ENCODE measurements at places on chromosomes 13 and 19.
A peak's percentile ranks its signal among the peaks of the same experiment; 100 is the strongest.

- no peak for DNase-seq
Measured at GRCh38 chr19:46413262-46414031, at the start of gene CCDC8. Gene CCDC8, minus strand, starts transcription at chr19:46413564. Its CDS starts 754 bp downstream, at chr19:46412810.

- no peak for DNase-seq
Measured at GRCh38 chr19:49491030-49491803, 3.8 kb downstream of the RPL13A start.

DNA sequence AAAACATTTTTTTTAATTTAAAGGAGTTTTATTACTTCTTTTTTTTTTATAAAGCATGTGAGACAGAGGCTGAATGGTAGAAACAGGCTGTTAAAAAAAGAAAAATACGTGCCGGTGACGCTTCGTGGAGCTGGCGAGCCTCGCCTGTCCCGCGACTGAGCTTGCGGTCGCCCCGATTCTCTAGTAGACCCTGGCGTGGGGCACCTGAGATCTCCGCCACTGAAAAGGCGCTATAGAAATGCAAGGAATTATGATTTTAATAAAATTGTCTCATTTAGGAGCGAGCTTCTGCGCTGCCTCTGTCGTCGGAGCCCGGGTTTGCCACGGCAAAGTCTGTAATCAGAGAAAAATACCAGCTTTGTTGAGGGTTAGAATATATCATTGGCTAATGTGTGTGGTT lies 18.4 kb downstream of the NFIX start:
- DNase-seq, result no peak

- DNase-seq, result no peak
Measured at GRCh38 chr13:62371737-62372136, 956.1 kb upstream of the PCDH20 start.

DNA sequence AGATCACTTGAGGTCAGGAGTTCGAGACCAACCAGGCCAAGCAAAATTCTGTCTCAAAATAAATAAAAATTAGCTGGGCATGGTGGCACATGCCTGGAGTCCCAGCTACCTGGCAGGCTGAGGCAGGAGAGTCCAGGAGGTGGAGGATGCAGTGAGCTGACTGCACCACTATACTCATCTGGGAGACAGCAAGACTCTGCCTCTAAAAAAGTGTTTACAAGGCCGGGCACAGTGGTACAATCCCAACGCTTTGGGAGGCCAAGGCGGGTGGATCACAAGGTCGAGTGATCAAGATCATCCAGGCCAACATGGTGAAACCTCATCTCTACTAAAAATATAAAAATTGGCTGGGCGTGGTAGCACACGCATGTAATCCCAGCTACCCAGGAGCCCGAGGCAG lies 4.2 kb upstream of the DAPK3 start:
- peak; percentile 21 for DNase-seq

Measured in CD4-positive, alpha-beta T cell treated with Interleukin-10 for 1 hour (primary cell).